ENCODE measurements at places on chromosomes 4 and X. TPM values are rescaled to one million over a fixed set of nuclear protein-coding genes. Genes with fewer than 3 reads are reported as not detected.

GLRA3 gene
- not detected for total RNA-seq

SOD3 gene
- 12.2 TPM for total RNA-seq

SH3D19 gene
- total RNA-seq, result 35.9 TPM

EDA2R gene
- 13.6 TPM for total RNA-seq

SLITRK2 gene
- total RNA-seq, result not detected

MAGEB6B gene
- not detected for total RNA-seq
